CD4-positive, alpha-beta T cell treated with Interferon gamma for 1 hour (primary cell): ENCODE measurements at places on chromosomes 2 and 18.

- peak; percentile 62 for DNase-seq
Observed at GRCh38 chr2:38376346-38377049, 575 bp downstream of the ATL2 start.

- no peak for DNase-seq
Observed at GRCh38 chr2:196205881-196206435, 34.6 kb upstream of the STK17B start.

- DNase-seq, result no peak
Observed at GRCh38 chr2:143190431-143190830, 61.2 kb downstream of the ARHGAP15 start.

- no peak for DNase-seq
Observed at GRCh38 chr2:44242904-44243303, 32.4 kb upstream of the SLC3A1 start.

GRCh38 chr2:15596968-15597367 is 5.3 kb downstream of the DDX1 start:
- DNase-seq, result no peak

DNA sequence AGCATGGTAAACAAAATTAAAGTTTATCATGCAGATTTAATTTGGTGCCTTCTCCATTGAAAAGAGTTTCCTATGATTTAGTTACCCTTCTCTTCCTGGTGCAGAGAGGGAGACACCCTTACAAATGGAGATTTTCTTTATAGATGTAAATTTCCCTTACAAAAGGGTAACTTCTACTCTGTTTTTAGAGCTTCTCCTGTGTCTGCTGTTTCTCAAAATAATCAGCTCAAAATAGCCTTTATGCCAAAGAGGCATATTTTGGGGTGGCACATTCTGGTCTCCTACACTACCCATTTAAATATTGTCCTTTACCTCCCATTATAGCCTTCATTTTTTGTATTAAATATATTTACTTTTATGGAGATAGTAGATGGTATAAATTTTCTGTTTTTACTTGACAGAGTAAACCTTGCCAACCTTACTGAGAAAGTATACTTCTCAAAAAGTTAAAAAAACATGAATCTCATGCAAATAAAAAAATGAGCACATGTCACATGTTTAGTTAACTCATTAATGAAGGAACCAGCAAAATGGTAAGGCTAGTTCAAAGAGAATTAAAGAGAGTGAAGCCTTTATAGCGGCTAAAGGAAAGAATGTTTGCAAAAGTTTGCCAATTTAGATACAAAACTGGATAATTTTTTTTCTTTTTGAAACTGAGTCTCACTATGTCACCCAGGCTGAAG is 83.3 kb upstream of the MSH6 start:
- DNase-seq, result no peak

DNA sequence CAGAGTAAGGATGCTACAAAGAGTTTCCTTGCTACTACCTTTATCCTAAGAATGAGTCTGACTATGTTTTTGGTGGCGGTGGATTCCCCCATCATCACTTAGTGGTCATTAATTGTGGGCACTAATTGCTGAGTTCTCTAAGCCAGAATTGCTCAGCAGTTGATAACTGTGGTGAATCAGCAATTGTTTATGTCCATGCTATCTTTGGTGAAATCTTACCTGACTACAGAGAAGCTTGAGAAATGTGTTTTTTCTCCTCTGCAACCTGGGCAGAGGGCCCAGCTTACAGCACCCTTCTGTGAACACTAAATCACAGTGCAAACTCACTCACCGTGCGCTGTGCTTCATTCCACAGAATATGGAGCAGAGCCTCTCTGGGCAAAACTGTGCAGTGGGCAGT is 683.6 kb downstream of the CNTNAP5 start:
- DNase-seq, result no peak

DNA sequence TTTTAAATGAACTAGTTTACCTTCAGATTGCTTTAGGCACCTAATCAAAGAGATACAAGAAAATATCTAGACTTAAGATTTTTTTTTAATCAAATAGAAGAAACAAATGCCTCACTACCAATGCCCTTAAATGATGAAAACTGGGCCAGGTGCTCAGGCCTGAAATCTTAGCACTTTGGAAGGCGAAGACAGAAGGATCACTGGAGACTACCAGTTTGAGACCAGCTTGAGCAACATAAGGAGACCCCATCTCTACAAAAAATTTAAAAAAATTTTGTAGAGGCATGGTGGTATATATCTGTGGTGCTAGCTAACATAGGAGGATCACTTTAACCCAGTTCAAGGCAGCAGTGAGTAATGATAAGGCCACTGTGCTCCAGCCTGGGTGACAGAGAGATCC is 675.1 kb downstream of the NRXN1 start:
- no peak for DNase-seq

DNA sequence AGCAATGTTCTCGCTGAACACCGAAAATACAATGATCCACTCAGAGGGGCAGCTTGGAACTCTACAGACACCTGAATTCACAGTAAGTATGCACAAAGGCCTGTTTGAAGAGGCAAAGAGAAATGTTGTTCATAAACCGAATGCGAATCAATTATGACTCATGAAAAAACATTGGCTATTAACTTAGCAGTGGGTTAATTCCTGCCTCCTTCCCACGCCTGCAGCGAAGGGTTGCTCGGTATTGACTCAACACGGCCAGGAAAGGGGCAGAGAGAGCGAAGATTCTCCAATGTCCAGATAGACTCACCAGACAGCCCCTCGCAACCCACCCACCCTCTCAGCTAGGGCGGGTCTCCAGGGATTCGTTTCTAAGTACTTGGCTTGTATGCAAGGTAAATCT is 9.4 kb downstream of the CRACDL start:
- DNase-seq, result no peak

- DNase-seq, result no peak
Observed at GRCh38 chr2:88865801-88866371, 174.4 kb downstream of the RPIA start.

- no peak for DNase-seq
Observed at GRCh38 chr18:47149457-47150028, 757 bp downstream of the HDHD2 start.

GRCh38 chr18:35443434-35443833 is 54.3 kb downstream of the INO80C start:
- DNase-seq, result no peak

GRCh38 chr2:208407667-208408066 is 1.1 kb downstream of the PTH2R start:
- no peak for DNase-seq

DNA sequence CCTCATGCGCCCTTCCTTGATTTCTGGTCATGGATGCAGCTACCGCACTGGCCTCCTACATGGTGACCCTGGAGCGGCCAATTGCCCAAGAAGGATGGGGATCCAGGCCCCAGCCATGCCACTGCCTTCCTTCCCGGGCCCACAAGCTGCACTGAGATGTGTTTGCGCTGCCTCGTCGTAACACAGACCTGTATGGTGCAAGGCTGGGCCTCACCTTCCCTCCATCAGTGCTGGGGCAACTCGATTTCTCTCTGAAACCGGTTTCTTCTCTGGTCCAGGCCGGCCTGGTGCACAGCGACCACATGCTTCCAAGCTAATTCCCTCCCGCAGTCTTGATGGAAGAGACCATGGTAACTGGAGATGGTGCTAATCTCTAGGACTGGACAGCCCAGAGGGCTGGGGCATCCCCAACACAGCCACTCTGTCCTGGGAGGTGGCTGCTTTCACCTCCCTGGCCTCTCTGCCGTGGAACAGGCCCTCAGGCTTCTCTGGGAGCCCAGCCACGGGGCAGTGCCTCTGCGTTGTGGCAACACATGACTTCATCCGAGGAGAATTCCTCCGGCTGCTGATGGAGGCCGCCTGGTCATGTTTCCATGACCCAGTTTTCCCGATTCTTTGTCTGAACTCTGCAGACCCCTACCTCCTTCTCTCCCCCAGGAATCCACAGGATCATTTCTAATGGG is 184.2 kb downstream of the GLI2 start:
- no peak for DNase-seq

DNA sequence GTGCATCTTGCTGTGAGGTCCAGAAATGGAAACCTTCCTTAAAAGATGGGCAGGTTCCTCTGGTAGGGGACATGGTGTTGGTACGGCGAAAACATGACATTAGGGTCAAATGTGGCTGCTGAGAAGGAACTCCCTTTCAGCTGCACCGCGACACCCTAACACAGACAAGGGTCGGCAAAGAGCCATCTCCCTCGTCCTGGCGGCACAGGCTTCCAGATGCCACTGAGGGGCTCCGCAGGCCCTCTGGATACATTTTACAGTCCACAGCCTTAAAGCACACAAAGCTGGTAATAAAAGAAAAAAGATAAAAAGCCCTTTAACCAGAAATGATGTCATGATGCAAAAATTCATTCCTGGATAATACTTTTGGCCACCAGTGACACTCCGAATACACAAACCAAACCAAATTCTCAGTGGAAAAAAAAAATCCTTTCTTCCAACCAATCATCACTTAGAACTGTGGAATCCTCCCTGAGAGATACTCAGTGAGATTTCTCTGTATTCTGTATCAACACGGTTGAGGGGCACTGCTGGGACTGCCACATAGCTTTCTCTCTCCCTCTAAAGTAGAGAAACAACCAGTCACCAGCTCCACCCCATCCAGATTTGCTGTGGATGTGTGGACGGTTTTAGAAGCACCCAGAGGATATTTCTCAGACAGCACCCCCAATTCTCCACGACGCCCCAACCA is 174.8 kb downstream of the HDAC4 start:
- no peak for DNase-seq

DNA sequence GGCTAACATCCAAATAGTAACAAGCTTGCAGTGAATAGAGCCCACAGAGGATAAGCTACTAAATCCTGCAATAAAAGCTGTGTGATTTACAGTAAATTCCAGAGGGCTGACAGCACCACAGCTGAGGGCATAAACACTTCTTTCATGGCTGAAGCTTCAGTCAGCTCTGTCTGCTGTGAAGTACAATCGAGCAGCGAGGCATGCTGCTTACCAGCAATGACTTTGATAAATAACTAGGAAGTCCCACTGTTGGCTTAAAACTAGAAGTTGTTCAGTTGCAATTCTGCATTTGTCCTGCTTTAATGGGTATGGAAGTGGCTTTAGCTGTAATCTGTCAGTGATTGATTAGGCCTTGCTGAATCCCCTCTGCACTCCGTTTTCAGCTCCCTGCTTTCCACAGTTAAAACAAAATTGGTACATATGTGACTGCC is 65.2 kb upstream of the FIGN start:
- DNase-seq, result no peak

- no peak for DNase-seq
Observed at GRCh38 chr2:126894082-126894481, 4.6 kb upstream of the TEX51 start.

DNA sequence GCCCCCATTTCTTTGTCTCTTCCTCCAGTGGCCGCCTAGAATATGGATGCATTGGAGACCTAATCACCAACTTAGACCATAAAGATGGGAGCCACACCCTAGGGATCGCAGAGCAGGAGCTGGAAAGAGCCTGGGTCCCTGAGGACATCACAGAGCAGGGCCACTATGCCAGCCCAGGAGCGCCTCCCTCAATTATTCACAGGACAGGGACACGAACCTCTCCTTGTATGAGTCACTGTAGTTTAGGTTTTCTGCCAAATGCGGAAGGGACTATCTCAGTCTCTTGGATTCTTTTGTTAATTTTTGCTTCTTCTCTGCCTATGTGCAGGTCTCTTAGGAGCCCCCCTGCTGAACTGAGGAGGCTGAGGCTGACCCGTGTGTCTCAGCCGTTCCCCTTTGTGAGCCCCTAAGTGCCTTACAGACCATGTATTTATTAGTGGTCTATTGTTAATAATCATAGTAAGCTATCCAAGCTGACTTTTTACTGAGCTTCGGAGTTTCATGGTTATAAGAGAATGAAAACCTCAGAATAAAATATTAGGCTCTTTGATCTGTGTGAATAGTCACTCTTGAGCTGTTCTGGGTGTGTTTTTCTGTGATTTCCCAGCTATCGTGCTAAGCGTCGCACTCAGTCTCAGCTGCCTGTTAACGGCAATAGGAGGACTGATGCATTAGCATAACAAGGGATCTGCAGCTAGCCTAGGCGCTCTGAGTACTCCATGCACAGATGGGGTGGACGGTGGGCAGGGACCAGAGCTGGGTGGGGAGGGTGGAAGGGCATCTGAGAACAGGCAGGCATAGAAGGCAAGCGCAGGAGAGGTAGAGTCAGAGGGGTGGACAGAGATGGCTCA is 12.7 kb upstream of the PTPN4 start:
- no peak for DNase-seq

DNA sequence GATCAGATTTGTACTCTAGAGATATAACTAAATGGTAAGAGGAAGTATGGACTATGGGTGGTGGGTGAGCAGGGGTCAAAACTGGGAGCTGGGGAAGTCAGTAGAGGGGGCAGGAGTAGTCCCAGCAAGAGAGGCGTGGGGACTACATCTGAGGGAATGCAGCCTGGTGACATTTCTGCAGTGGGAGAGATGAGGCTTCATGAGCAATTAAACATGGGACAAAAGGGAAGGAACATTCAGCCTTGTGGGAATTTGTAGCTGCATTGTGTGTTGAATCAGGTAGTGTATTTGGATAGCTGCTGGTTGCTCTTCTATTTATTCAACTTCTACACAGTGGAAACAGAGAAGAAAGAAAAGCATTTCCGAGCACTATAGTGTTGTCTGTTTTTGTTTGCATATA is 3.6 kb downstream of the CNOT11 start:
- DNase-seq, result no peak

GRCh38 chr2:237198164-237198855 is 112.6 kb downstream of the COPS8 start:
- no peak for DNase-seq

DNA sequence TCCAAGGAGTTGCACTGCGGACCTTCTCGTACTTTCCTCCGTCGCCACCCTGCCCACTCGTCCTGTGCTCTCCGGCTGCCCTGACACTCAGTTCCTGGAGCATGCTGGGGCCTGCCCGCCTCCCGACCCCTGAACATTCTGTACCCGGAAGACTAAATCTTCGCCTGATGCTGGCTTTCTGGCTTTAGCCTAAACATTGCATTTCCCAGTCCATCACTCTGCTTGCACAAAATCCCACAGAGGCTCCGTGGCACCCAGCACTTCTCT is 550 bp upstream of the SFXN5 start:
- no peak for DNase-seq

DNA sequence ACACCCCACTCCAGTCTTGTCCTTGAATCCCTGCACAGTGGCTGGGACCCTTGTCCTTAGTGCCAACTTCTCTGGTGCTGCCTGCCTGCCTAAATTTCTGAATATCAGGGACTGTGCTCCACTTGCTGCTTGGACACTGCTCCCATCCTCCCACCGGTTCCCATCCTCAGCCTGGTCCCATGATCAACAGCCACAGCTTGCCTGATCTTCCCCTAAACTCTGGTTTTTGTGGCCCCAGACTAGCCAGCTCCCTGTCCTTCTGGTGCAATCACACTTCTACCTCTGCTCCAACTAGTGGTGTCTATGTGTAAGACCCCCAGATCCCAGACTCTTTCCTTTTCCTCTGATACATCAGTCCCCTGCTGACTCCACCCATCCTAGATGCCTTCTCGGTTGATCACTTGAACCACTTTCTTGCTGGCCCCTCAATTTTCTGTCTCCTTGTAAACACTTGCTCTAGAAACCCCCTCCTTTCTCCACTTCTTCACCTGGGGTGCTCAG is 37.2 kb upstream of the POLE4 start:
- DNase-seq, result no peak

- no peak for DNase-seq
Observed at GRCh38 chr2:106547164-106547903, 60.2 kb downstream of the CD8B2 start.

- no peak for DNase-seq
Observed at GRCh38 chr18:78977637-78978348, 1.8 kb upstream of the SALL3 start.

- peak; percentile 12 for DNase-seq
Observed at GRCh38 chr2:45843136-45843535, 191.7 kb downstream of the PRKCE start.

- DNase-seq, result no peak
Observed at GRCh38 chr18:46134920-46135675, 30.9 kb downstream of the HAUS1 start.

GRCh38 chr2:61888267-61889055 is at the start of gene CCT4:
Gene CCT4 (minus strand): TSS chr2:61888656. CDS start chr2:61888507, 149 bp downstream.
- peak; percentile 86 for DNase-seq
